ENCODE measurements at places on chromosomes 5 and 9.
A peak's percentile ranks its signal among the peaks of the same experiment; 100 is the strongest.

DNA sequence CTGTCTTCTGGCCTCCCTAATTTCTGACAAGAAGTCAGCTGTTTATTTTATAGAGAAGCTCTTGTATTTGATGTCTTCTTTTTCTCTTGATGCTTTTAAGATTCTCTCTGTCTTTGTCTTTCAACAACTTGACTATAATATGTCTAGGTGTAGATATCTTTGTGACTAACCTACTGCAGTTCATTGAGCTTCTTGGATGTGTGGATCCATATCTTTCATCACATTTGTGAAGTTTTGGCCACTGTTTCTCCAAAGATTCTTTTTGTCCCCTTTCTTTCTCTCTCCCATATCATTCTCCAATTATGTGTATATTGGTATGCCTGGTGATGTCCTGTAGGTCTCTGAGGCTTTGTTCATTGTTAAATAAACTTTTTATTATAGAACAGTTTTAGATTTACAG, 16.7 kb downstream of the SPEF2 start:
- no peaks in the 10 kb centered on the region for H3K27me3 ChIP-seq
- peaks cover 9% of the 10 kb centered on the region for H3K36me3 ChIP-seq
- DNase-seq = no peak

GRCh38 chr5:127196042-127196441, 94.6 kb upstream of the MEGF10 start:
- no peaks in the 10 kb centered on the region for H3K4me1 ChIP-seq
- H3K27me3 ChIP-seq = no peaks in the 10 kb centered on the region
- H3K27ac ChIP-seq = no peak overlapping the region
- no peaks in the 10 kb centered on the region for H3K36me3 ChIP-seq
- no peak overlapping the region for H3K4me3 ChIP-seq
- DNase-seq = no peak

GRCh38 chr5:147892696-147893296, 13.5 kb downstream of the C5orf46 start:
- no peaks in the 10 kb centered on the region for H3K27me3 ChIP-seq
- peak; percentile 89 for DNase-seq
- H3K4me3 ChIP-seq = no peak overlapping the region
- peak overlapping the region; percentile 65 for H3K27ac ChIP-seq
- no peaks in the 10 kb centered on the region for H3K36me3 ChIP-seq

GRCh38 chr5:118791926-118792734, 196.2 kb downstream of the DTWD2 start:
- no peak overlapping the region for H3K27ac ChIP-seq
- H3K36me3 ChIP-seq = no peaks in the 10 kb centered on the region
- DNase-seq = peak; percentile 86
- peaks cover 15% of the 10 kb centered on the region for H3K4me1 ChIP-seq
- H3K27me3 ChIP-seq = no peaks in the 10 kb centered on the region
- no peak overlapping the region for H3K4me3 ChIP-seq

DNA sequence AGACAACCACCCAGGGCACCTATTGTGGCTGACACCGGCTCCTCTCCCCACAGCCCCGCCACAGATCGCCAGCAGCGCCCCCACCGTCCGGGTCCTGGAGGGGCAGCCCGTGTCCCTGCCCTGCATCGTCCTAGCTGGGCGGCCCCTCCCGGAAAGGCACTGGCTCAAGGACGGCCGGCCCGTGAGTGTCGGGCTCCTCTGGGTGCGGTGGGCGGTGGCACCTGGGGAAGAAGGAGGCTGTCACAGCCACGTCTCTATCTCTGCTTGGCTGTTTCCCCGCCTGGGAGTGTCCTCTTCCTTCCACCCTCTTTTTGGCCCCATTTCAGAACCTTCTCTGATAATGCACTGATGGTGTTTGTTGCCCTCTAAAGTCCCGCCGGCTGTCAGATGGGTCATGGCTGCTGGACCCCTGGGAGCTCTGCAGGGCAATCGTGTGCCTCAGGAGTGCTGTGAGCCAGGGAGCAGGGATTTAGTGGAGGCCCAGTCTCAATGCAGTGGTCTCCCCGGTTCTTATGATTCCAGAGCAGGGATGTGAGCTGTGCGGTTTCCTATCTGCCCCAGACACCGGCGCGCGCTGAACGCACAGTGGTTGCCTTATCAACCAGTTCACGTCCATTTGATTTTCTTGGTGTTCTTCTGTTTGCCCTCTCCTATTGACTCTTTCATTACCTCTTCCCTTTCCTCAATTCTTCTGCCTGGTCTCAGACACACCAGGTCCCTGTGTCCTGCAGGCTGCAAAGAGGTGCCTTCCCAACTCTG, 55.3 kb downstream of the HMCN2 start:
- H3K4me1 ChIP-seq = peaks cover 19% of the 10 kb centered on the region
- DNase-seq = no peak
- no peak overlapping the region for H3K27ac ChIP-seq
- no peaks in the 10 kb centered on the region for H3K36me3 ChIP-seq

DNA sequence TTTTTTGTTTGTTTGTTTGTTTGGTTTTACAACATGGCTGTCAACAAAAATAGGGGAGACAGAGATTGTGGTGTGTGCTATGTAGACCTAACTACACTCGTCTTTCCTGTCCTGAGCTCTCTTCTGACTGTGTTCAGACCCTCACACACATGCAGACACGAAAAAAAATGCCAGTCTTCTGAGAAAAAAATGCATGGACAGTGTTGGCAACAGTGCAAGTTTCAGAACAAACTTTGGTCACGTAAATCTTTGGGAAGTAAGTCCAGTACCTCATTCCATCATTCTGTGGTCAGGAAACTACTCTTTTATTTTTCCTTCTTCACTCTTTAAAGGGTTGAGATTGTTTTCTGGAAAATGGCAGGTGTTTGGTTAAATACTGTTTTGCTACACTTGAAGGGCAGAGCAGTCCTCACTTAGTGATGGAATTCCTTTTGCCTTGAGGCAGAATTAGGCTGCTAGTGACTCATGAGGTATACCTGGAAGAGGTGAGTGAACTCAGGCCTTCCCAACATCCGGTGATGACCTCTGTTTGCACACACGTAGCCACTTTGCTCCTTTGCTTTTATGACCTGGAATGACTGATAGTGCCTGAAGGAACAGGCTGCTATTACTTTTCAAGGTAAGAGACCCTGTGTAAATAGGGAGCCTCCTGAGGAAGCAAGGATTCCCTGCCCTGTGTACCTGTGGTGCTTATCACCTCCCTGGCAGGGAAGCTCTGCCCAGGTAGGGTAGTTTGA, 81.6 kb upstream of the TNFAIP8 start:
- no peak overlapping the region for H3K4me3 ChIP-seq
- H3K36me3 ChIP-seq = no peaks in the 10 kb centered on the region
- no peaks in the 10 kb centered on the region for H3K27me3 ChIP-seq
- H3K4me1 ChIP-seq = peaks cover 77% of the 10 kb centered on the region

- H3K4me3 ChIP-seq = no peak overlapping the region
- no peak for DNase-seq
- H3K27me3 ChIP-seq = no peaks in the 10 kb centered on the region
Measured at GRCh38 chr5:2482778-2483177, 268.7 kb downstream of the IRX2 start.

All from stomach (tissue), 19 donors.